Stimulated activated CD4-positive, alpha-beta T cell treated with anti-CD3 and anti-CD28 coated beads, Interleukin-2, amount 100 ng/mL, for 24 hours (primary cell): ENCODE measurements at places on chromosomes 5 and 9.
A peak's percentile ranks its signal among the peaks of the same experiment; 100 is the strongest.

GRCh38 chr5:67161767-67162166 lies 34.8 kb downstream of the CD180 start:
- no peak for DNase-seq

DNA sequence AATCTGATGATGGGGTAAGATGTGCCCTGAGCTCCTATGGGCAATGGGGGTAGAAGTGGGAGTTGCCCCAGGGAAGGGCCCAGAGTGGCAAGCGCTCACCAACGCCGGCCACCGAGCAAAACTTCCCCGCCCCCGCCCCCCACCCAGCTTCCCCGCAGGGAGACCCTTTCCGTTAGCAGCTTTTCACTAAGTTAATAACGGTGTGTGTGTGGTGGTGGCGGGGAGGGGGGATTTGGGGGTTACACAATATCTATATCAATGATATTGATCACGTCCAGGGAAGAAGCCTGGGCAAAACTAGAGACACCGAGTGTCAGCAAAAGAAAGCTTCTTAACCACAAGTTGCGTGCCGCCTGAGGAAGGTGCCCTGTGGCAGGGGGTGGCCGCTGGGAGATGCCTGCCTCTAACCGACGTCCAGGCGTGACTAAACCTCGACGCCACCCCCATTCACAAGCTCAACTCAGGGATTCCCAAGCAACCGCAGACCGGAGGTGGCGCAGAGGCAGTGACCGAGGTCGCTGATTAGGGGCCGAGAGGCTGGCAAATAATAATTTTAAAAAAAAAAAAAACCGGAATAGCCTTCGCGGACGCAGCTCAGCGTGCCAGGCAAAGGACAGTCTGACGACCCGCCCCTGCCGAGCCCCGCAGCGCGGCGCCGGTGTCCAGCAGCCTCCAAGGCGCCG lies 222.6 kb downstream of the MEF2C start:
- DNase-seq: no peak

DNA sequence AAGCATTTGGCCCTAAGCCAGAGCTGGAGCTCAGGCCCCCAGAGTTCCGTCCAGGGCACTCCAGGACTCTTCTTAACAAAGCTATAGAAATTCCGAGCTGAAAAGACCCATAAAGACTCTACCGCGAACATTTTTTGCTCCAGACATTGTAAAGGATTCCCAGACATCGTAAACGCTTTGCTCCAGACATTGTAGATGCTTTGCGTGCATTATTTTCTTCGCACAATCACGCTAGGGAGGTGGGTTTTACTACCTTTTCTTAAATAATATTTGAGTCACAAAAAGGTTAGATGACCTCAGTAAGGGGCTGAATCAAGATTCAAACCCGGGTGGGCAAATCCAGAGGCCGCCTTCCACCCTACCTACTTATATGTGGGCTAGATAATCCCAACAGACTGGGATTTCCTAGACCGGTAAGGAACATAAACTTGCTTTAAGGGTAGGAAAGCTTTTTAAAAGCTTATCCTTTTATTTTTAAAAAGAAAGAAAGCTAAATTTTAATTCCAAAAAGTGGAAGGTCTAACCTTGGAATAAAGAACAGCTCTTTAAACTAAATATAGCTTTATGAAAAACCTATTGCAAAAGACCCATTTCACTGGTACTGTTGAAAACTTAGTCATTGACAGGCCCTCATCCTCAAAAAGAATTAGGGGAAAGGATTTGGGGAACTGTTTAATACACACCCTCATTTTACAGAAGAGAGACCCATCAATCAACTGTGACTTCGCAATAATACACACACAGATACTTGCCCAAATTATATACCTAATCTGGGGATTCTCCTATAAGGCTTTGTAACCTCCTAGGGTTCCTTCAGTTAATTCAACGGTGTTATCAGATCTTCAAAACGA lies 822 bp upstream of the TNIP1 start:
- DNase-seq: no peak

DNA sequence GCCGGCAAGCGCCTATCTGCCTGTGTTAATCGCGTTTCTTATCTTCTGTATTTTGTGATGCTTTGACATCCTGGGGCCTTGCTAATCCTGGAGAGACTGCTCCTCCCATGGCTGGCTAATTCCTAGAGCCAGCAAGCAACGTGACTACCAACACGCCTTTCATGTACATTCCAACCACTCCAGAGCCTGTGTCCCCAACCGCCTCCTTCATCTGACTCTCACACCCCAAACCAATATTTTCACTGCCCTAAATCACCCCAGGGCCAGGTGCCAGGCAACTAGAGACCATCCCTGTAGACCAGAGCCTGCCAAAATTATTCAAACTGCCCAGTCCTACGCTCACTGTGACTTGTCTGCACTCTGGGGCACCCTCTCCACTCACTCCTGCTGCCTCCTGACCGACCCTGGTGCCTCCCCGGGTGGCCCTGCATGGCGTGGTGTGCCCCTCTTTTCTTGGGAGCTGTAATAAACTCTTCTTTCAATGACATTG lies 50.5 kb upstream of the COL5A1 start:
- DNase-seq: no peak

DNA sequence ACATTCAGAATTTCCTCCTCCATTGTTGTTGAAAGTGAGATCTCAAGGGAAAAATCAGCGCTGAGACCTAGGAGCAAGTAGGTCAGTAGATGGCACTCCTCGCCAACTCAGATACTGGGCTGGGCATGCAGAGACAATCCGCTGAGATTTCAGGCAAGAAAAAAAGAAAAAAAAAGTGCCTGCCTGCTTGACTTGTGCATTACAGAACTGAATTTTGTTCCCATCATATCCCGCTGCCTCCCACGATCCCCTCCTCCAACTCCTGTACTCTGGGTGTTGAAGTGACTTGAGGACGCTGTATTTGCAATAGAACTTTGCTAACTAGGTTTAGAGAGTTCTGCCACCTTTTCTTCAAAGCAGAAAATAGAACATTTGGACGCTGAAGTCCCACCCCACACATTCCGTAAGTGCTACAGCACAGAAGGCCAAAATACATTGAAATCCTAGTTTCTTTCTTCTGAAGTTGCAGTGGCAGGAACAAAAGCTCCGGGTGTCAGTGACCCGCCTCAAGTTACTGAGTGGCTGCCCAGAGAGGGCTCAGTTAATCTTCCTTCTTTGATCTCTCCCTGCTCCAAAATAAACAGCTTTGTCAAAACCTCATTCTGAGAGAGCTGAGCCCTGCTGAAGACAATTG lies 265.8 kb downstream of the MLLT3 start:
- peak; percentile 55 for DNase-seq

DNA sequence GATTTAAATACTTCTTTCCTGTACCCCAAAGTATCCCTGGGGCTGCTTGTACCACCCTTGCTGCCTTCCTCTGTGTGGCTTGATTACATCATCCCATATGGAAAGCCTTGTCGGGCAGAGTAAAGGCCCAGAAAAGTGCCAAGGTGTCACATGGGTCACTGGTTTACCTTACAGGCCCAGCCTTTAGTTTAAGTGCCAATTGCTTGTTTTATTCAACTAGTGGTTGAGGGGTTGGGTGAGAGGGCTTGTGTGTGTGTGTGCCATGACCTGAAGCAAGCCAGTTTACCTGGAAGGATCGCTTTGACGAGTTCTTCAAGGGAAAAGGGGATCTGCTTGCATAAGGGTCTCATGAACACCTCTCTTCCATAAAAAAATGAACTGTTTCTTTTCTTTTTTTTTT lies 7.8 kb upstream of the HSPA9 start:
- DNase-seq: no peak

- DNase-seq: no peak
Observed at GRCh38 chr5:57529864-57530263, 47.3 kb upstream of the ACTBL2 start.

DNA sequence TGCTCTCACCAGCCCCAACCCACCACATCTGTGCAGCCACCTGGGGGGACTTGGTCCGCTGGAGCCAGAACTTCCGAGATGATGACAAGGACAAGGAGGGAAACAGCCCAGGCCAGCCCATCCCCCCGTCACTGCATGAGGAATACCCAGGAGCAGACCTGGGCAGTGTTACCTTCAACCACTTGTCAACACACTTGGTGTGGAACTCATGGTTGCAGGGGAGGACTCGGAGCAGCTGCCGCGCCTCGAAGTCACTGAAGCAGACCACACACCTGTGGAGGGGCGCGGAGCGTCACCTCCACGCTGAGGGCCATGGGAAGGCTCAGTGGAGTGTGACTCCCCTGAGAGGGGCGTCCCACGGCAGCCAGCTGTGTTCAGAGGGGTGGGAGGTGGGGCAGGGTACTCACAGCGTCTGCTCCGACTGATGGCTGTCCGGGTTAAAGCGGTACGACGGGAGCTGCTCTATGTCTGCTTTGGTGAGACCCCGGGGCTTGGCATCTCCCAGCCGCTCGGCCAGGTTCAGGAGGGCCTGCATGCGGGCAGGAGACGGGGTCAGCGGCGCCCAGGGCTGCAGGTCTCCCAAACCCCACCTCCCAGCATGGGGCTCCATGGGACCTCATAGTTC lies 8.0 kb downstream of the RNF44 start:
- DNase-seq: no peak

DNA sequence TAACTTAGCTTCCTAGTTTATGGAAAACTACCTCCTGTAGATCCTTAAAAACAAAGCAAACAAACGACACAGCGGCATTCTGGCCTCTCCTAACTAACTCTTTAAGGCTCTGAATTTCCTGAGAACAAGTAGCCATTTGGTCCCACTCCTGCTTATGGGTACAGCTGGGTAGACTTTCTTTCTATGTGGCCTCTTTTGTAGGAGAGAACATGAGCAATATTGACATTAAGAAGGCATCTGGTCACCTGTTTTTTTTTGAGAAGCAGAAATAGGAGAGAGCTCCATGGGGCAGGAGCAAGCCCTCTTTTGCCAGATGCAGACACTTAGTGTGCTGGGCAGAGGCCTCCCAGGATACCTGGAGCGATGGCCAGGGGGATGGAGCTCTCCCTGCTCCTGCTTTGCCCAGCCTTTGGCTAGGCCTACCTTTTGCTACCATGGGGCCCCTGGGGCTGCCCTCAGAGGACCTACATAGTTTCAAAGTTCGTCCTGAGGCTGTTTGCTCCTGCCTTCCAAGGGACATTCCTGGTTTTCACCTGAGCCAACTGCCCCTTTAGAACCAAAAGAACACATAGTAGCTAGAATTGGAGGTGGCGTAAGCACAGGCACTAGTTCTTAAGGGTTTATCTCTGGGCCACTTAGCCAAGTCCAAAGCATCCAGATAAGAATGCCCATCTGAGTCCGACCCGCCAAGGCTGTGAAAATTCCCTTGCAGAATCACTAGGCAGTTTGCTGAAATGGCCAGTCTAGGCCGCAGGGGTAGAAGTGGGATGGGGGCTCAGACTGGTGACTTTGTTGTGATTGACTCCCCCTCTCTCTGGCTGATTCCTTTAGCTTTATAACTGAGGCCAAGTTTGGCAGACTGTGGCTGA lies 2.4 kb upstream of the STC2 start:
- DNase-seq: no peak
